H9 (cell line): ENCODE measurements at places on chromosomes 3 and 15. TPM values are rescaled to one million over a fixed set of nuclear protein-coding genes. Genes with fewer than 3 reads are reported as not detected.

GRCh38 chr15:74585191-74585590 is 30.4 kb upstream of the CLK3 start:
- H3K27me3 ChIP-seq = no peaks in the 10 kb centered on the region
- H3K4me3 ChIP-seq = no peak overlapping the region
- H3K27ac ChIP-seq = no peak overlapping the region
- no peak for DNase-seq

- no peak overlapping the region for H3K4me3 ChIP-seq
- H3K36me3 ChIP-seq = no peaks in the 10 kb centered on the region
- no peak for DNase-seq
- H3K27ac ChIP-seq = no peak overlapping the region
Observed at GRCh38 chr15:76501726-76502125, 165.2 kb downstream of the ISL2 start.

Gene PPP1R14D
- total RNA-seq = not detected in 2 replicates

DNA sequence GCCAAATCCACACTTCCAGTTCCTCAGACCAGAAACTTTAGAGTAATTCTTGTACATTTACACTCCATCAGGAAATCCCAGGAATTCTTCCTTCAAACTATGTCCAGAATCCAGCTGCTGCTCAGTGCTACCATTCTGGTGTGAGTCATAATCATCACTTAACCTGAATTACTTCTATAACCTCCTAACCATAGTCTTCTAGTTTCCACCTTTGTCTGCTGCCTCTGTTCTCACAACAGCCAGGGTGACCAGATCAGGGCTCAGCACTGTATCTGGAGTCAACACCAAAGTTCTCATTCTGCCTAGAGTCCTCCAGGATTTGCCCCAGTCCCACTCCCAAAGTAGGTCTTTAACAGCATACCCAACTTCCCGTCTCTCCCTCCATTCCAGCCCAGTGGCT is 3.4 kb downstream of the CLDND1 start:
- H3K27ac ChIP-seq = no peak overlapping the region
- peaks cover 43% of the 10 kb centered on the region for H3K36me3 ChIP-seq
- no peak overlapping the region for H3K4me3 ChIP-seq
- no peak for DNase-seq

GRCh38 chr3:31250116-31250777 is 282.5 kb upstream of the STT3B start:
- H3K27me3 ChIP-seq = no peaks in the 10 kb centered on the region
- H3K4me3 ChIP-seq = no peak overlapping the region

DNA sequence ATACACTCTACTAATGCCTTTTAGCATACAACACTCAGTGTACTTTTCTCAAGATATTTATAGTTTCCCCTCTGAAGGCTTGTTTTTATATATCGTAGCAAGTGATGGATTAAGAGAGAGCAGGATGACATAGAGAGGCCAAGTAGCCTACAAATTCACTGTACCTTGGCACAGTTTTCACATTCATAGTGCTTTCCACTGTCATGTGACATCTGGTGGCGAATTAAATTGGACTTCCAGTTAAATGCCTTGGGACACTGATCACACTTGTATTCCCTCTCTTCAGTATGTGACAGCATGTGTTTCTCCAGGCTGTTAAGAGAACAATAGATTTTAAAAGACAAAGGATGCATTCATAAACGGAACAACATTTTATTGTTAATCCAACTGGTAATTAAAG is 541.1 kb downstream of the MECOM start:
- H3K27me3 ChIP-seq = no peaks in the 10 kb centered on the region
- H3K27ac ChIP-seq = no peak overlapping the region
- H3K4me3 ChIP-seq = no peak overlapping the region
- no peaks in the 10 kb centered on the region; the same call in 1 of the 2 replicates for H3K4me1 ChIP-seq
- no peak for DNase-seq
- H3K36me3 ChIP-seq = no peaks in the 10 kb centered on the region

DNA sequence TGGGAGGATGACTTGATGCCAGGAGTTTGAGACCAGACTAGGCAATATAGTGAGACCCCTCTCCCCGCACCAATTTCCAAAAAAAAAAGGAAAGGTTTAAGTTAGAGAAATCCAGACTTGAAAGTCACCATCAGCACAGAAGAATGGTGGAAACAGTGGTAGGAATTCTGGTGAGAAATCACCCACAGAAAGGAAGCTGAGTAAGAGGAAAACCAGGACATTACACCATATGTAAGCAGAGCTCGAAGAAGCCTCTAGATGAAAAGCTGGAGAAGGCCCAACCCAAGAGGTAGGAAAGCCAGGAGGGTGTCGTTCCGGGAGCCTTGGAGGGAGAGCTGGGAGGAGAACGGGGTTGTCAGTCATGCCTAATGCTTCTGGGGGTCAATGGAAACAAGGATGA is 40.5 kb downstream of the RASGRP1 start:
- no peak overlapping the region for H3K27ac ChIP-seq
- no peaks in the 10 kb centered on the region for H3K4me1 ChIP-seq
- no peak overlapping the region for H3K4me3 ChIP-seq

Gene DISP2
- 0.59 and 1.3 TPM in 2 replicates for total RNA-seq

Gene SPTBN5
- 0.90 and 0.97 TPM in 2 replicates for total RNA-seq

Gene PTH1R
- total RNA-seq = 0.99 and 1.0 TPM in 2 replicates

Gene IP6K2
- 94.7 and 96.5 TPM in 2 replicates for total RNA-seq

DNA sequence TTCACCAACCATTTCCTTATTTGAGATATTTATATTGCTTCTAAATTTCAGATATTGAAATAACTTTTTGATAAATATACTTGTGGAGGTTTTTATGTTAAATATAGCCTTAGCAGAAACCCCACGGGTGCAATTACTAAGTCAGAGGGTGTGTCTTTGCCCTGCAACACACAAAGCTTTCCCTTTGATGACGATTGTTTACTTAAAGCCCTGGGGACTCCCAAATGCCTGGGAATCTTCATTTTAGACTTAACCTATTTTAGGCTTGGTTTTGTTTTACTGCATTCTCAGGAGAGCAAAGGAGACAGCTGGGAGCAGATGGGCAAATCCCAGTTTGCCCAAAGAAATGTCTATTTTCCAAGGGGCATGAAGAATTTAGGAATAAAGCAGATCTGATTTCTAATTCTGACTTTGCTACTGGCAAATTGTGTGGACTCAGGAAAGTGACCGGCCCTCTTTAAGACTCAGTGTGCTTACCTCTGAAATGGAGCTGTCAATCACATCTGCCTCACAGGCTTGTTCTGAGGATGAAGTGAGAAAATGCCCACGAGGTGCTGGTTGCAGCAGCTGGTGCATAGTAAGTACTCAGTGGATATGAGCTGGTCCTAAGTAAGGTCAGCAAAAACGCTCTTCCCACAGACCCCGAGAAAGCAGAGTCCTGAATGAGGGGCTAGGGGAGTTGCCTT is 49.3 kb upstream of the CA12 start:
- H3K4me1 ChIP-seq = peaks cover 11% of the 10 kb centered on the region
- H3K27ac ChIP-seq = no peak overlapping the region
- peaks cover 10% of the 10 kb centered on the region for H3K36me3 ChIP-seq
- no peak for DNase-seq
